ENCODE measurements at places on chromosomes 7 and 10.

GRCh38 chr10:88896372-88896993 is 16.4 kb downstream of the STAMBPL1 start:
- DNase-seq: no peak
- H3K27me3 ChIP-seq: no peaks in the 10 kb centered on the region
- H3K4me1 ChIP-seq: peaks cover 10% of the 10 kb centered on the region
- H3K4me3 ChIP-seq: no peak overlapping the region
- no peaks in the 10 kb centered on the region for H3K36me3 ChIP-seq

GRCh38 chr7:14871880-14872279 is 30.7 kb downstream of the DGKB start:
- no peaks in the 10 kb centered on the region for H3K27me3 ChIP-seq
- no peak for DNase-seq
- H3K4me1 ChIP-seq: no peaks in the 10 kb centered on the region
- H3K4me3 ChIP-seq: no peak overlapping the region

DNA sequence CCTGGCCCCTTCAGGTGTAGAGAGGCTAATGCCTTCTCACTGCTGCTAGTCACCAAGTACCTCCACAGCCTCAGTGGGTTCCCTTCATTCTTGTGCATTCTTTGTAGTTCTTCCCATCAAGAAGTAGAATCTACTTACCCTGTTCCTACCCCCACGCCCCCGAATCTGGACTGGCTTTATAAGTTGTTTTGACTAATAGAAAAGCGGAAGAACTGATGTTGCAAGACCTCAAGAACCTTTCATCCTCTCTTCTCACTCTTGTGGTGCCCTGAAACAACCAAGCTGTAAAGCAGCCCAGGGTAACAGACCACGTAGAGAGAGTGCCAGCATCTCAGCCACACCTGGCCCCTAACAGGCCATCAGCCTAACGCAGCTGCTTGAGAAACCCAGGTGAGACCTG is 23.2 kb upstream of the LAMB1 start:
- H3K4me3 ChIP-seq: no peak overlapping the region
- peaks cover 10% of the 10 kb centered on the region for H3K4me1 ChIP-seq
- DNase-seq: no peak
- no peaks in the 10 kb centered on the region for H3K27me3 ChIP-seq
- no peak overlapping the region for H3K27ac ChIP-seq

- no peaks in the 10 kb centered on the region for H3K4me1 ChIP-seq
- no peaks in the 10 kb centered on the region for H3K27me3 ChIP-seq
- DNase-seq: no peak
- no peak overlapping the region for H3K4me3 ChIP-seq
- no peak overlapping the region for H3K27ac ChIP-seq
These were observed 254.6 kb downstream of the TFEC start for GRCh38 chr7:115775981-115776380.

DNA sequence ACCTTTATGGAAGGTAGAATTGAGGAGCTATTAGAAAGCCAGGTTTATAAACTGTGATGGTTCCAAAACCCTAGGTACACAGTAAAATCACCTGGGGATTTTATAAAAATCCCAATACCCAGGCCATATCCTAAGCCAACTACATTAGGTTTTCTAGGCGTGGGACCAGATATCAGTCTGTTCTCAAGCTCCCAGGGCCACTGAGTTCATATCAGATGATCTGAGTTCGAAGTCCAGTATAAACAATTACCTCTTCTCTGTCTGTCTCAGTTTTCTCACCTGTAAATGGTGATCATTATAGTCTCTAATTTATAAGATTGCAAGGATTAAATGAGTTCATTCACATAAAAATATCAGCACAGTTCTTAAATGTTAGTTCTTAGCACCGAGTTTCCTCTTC is 60.6 kb downstream of the CAV1 start:
- no peak overlapping the region for H3K27ac ChIP-seq
- no peaks in the 10 kb centered on the region for H3K36me3 ChIP-seq
- H3K27me3 ChIP-seq: no peaks in the 10 kb centered on the region
- no peak for DNase-seq

- H3K4me3 ChIP-seq: no peak overlapping the region
- H3K4me1 ChIP-seq: peaks cover 14% of the 10 kb centered on the region
- H3K27me3 ChIP-seq: no peaks in the 10 kb centered on the region
- H3K27ac ChIP-seq: no peak overlapping the region
- DNase-seq: no peak
These were observed 16.3 kb downstream of the CYP3A4 start for GRCh38 chr7:99767662-99768061.

DNA sequence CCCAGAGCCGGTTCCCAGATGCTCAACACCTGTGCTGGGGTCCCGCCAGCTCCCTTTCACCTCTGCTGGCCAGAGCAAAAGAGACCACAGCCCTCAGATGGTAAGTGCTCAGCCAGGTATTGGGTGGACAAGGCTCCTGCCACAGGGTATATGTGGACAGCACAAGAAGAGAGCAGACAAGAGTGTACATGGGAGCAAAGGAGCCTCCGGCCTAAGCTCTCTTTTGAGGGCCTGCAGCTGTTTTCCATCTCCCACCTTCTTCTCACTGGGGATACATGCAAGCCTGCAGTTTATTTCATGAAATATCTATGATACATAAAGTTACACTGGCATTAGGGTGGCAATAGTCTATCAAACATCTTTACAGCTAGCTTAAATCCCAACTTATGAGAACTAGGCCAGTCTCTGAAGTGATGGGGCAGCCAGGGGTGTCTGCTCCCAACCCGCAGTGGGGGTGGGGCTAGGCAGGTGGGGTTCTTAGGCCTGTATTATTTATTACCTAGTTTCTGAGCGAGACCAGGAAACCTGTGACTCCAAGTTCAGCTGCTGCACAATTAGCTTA is 50.4 kb upstream of the DDC start:
- no peak for DNase-seq
- H3K36me3 ChIP-seq: no peaks in the 10 kb centered on the region
- no peak overlapping the region for H3K4me3 ChIP-seq
- H3K27me3 ChIP-seq: no peaks in the 10 kb centered on the region
- H3K27ac ChIP-seq: no peak overlapping the region
- peaks cover 8% of the 10 kb centered on the region for H3K4me1 ChIP-seq

- H3K4me1 ChIP-seq: no peaks in the 10 kb centered on the region
- no peak overlapping the region for H3K27ac ChIP-seq
- no peaks in the 10 kb centered on the region for H3K27me3 ChIP-seq
These were observed 177.7 kb downstream of the CUX1 start for GRCh38 chr7:101995121-101995520.

- peaks cover 15% of the 10 kb centered on the region for H3K4me1 ChIP-seq
- peak overlapping the region; percentile 72 for H3K27ac ChIP-seq
- peaks cover 1% of the 10 kb centered on the region for H3K36me3 ChIP-seq
- no peak for DNase-seq
These were observed 78.6 kb downstream of the NRF1 start for GRCh38 chr7:129689995-129690581.

- no peak overlapping the region for H3K4me3 ChIP-seq
- DNase-seq: no peak
- H3K27ac ChIP-seq: no peak overlapping the region
- no peaks in the 10 kb centered on the region for H3K4me1 ChIP-seq
- H3K36me3 ChIP-seq: no peaks in the 10 kb centered on the region
These were observed 177.3 kb downstream of the TMEM178B start for GRCh38 chr7:141251180-141251579.

DNA sequence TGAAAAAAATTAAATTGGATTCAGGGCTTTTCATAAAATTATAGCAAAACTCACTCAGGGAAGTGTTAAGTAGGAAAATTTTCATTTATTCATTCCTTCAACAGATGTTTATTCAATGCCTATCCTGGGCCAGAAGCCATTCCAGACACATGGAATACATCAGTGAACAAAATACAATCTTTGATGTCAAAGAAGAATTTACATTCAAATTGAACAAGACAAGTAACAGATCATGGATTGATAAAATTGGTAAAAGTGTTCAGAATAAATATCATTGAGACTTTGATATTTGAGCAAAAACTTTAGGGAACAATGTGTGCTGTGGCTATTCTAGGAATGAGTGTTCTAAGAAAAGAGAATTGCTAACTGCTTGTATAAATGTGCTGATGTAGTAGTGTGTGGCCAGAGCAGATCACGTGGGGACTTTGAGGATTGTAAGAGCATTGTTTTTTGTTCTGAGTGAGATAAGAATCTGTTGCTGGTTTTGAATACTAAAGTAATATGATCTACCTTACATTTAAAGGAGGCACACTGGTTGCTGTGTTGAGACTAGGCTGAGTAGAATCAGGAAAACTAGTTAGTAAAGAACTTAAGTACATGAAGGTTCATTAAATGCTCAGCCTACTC is 957.2 kb downstream of the PCDH15 start:
- DNase-seq: no peak
- no peak overlapping the region for H3K27ac ChIP-seq
- H3K36me3 ChIP-seq: no peaks in the 10 kb centered on the region

GRCh38 chr7:44215531-44215930 is 14.8 kb downstream of the YKT6 start:
- H3K27me3 ChIP-seq: no peaks in the 10 kb centered on the region
- peaks cover 4% of the 10 kb centered on the region for H3K36me3 ChIP-seq
- DNase-seq: no peak
- no peak overlapping the region for H3K4me3 ChIP-seq
- H3K27ac ChIP-seq: no peak overlapping the region
- H3K4me1 ChIP-seq: no peaks in the 10 kb centered on the region

DNA sequence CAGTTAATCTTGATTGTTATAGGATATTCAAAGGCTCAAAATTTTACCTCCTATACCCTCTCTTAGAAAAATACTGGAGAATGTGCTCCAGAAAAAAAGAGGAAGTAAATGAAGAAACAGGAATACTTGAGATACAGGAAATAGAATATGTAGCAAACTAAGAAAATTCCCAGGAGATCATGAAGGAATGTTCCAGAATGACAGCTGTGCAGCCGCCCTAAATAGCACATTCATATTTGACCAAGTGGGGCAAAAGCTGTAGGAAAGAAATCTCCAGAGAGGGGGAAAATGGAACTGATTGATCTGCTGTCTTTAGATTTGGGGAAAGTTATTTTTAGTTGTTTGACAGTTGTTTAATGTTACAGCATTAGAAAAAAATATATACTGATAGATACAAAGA is 46.2 kb upstream of the ZEB1 start:
- no peaks in the 10 kb centered on the region for H3K4me1 ChIP-seq
- H3K4me3 ChIP-seq: no peak overlapping the region
- no peak overlapping the region for H3K27ac ChIP-seq
- no peak for DNase-seq

DNA sequence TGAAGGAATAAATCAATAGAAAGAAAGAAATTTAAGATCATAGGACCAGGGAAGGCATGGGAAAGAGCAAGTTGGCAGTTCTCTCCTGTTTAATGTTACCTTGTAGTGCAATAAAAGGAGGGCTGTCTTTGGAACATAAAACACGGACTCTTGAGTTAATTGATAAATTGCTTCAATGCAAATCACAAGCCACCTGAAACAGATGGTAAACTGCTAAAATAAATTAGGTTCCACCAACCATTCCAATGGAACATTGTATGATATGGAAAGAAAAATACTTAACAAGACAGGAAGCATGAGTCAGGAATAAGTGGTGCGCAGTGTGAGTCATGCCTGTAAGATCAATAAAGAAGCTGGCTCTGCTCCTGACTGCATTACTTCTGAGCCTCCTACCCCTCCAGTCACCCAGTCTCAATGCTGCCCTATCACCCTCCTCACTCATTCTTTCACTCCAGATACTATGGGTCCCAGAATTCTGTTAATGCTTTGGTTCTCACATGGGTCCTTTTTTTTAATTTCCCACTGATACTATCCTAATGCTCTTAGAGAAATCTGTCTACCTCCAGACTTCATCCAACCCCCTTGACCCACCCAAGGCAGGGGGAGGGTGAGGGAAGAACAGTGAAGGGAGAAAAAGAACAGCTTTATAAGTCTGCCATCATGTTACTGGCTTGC is 78.9 kb downstream of the LRRC17 start:
- peak; percentile 64 for DNase-seq
- peak overlapping the region; percentile 41 for H3K27ac ChIP-seq
- H3K4me1 ChIP-seq: peaks cover 32% of the 10 kb centered on the region
- no peaks in the 10 kb centered on the region for H3K27me3 ChIP-seq
- no peaks in the 10 kb centered on the region for H3K36me3 ChIP-seq

DNA sequence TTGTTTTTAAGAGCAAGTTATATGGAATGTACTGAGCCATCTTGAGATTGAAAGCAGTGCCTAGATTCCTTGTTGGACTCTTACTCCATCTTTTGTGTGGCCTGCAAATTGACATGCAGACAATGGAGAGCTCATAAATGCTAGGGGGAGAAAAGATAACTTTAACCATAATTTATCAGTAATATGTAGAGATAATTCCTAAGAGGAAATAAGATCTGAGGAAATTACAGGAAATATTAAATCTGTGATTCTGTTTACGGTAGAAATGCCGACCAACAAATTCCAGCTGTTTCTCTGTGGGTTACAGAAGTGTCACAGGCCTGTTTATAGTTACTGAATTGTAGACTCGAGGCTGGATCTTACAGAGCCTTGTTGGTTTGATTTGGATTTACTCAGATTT is 348.0 kb downstream of the SUGCT start:
- DNase-seq: no peak
- no peaks in the 10 kb centered on the region for H3K27me3 ChIP-seq
- no peak overlapping the region for H3K27ac ChIP-seq
- no peaks in the 10 kb centered on the region for H3K36me3 ChIP-seq

DNA sequence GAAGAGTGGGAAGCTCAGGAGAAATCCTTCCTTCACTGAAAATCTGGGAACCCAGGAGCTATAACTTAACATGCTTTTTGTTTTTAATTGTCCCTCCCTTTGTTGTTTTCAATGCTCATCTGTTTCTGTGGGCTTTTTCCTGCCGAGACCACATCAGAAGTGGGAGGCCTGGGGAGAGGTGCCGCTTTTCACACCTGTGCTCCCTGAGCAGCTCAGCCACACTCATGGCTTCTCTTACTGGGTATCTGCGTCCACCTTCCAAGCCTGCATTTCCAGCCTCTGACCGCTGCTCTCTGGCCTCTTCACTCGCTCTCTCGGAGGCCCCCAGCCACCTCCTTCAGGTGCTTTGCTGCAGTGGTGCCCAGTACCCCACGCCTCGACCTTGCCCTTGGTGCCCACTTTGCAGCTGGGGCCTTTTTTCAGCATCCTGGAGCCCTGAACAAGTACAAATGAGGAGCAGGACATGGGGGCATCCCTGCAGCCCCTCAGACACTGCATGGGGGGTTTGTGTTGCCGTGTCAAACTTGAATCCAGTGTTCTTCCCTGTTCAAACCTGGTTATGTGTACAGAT is 9.9 kb downstream of the C7orf57 start:
- no peaks in the 10 kb centered on the region for H3K36me3 ChIP-seq
- no peak for DNase-seq
- H3K27ac ChIP-seq: no peak overlapping the region
- no peak overlapping the region for H3K4me3 ChIP-seq
- peaks cover 30% of the 10 kb centered on the region for H3K4me1 ChIP-seq
- no peaks in the 10 kb centered on the region for H3K27me3 ChIP-seq
